ENCODE measurements at places on chromosomes 1 and 21. TPM values are rescaled to one million over a fixed set of nuclear protein-coding genes. Genes with fewer than 3 reads are reported as not detected.

GRCh38 chr1:22471078-22471477 is 19.4 kb downstream of the ZBTB40 start:
- DNase-seq: peak; percentile 66

The TRNP1 gene
- 27.4 TPM for total RNA-seq

DNA sequence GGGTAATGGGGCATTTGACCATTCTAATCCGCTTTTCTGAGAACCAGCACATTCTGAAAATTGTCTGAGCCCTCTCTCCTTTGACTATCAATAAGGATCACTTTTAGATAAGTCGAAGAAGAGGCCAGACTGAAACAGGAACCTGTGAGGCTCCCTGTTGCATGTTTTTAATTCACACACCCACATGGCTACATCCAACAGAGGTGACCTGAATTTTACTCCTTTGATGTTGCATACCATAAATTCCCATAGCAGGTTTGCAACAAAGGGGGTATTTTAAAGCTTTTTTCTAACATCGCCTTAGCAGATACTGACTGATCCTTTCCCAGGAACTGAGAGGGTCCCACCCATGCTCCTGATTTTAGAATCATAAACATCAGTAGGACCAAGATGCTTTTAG is 450.8 kb downstream of the USP25 start:
- no peak for DNase-seq

GRCh38 chr1:202210385-202210784 is 16.8 kb downstream of the LGR6 start:
- DNase-seq: no peak

GRCh38 chr1:22044690-22045420 is 7.7 kb upstream of the CDC42 start:
- no peak for DNase-seq

GRCh38 chr21:37292941-37293340 is 25.8 kb upstream of the VPS26C start:
- DNase-seq: no peak

DNA sequence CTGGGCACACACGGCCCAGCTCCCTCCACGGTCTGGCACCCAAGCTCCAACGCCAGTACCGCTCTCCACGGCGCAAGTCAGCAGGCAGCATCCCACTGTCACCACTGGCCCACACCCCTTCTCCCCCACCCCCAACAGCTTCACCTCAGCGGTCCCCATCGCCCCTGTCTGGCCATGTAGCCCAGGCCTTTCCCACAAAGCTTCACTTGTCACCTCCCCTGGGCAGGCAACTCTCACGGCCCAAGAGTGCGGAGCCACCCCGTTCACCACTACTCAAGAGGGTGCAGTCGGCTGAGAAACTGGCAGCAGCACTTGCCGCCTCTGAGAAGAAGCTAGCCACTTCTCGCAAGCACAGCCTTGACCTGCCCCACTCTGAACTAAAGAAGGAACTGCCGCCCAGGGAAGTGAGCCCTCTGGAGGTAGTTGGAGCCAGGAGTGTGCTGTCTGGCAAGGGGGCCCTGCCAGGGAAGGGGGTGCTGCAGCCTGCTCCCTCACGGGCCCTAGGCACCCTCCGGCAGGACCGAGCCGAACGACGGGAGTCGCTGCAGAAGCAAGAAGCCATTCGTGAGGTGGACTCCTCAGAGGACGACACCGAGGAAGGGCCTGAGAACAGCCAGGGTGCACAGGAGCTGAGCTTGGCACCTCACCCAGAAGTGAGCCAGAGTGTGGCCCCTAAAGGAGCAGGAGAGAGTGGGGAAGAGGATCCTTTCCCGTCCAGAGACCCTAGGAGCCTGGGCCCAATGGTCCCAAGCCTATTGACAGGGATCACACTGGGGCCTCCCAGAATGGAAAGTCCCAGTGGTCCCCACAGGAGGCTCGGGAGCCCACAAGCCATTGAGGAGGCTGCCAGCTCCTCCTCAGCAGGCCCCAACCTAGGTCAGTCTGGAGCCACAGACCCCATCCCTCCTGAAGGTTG is 97.6 kb downstream of the PIK3R3 start:
- DNase-seq: peak; percentile 58

The ATP1A2 gene
- total RNA-seq: 243 TPM

DNA sequence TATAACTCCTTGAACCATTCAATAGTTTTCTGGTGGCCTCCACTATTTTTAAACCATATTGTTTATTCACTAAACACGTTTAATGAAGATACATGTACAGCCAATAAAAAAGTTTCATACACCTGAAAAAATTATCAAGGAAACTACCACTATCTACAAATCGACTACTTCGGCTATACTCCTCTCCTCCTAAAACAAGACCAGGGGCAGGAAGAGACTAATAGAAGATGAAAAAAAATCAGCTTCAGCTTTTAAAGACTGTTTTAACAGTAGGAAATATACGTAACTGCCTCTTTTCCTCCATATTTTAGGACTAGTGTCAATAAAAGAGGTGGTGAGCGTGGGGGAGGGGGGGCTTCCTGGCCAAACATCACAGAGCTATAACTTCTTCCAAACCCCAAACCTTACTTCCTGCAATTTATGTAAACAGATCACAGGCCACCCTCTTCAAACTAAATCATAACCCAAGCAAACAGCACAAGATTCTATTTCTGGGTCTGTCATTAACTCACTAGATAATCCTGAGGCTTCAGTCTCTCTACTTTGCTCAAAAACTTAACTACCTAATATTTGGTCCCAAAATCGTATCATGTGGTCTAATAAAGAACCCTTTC is 15.1 kb downstream of the FOXJ3 start:
- DNase-seq: no peak

DNA sequence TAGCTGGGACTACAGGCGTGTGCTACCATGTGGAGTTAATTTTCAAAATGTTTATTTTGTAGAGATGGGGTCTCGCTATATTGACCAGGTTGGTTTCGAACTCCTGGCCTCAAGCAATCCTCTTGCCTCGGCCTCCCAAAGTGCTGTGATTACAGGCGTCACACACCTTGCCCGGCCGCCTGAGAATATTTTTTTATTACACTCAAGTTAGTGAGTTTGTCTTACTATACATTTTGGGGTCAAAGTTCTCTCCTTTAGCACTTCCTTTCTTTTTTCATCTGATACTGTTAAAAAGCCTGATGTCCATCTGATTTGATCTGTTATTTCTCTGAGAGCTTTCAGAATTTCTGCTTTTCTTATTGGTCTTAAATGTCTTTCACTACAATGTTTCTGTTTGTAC is 128.8 kb downstream of the KIAA0319L start:
- no peak for DNase-seq

DNA sequence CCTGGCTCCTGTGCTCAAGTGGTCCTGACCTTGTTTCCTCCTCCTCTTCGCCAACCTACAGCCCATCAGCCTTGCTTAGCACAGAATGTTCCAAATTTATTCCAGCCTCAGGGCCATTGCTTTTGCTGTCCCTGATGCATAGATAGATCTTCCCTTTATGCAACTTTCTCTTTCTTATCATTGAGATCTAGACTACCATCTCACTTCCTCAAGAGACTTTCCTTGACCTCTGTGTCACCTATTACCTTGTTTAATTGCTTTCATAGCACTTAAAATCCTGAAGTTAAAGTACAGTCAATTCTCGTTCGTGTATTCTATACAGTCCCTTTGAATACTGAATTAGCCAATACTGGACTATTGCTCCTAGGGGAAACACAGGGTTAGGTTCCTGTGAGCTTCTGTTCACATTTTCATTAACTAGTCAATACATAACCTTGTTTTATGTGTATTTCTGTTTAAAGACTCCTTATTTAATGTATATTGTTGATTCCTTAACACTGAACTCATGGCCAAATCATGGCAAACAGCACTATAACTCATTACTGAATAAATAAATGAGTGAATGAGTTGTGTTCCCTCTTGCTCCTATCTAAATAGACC is 26.2 kb upstream of the MCOLN3 start:
- DNase-seq: no peak

All from left ventricle myocardium superior (tissue), 1 donor.